ENCODE measurements at places on chromosomes 11 and 22. TPM values are rescaled to one million over a fixed set of nuclear protein-coding genes. Genes with fewer than 3 reads are reported as not detected.

GRCh38 chr22:44403166-44403565, 90.4 kb upstream of the SHISAL1 start:
- no peak overlapping the region for H3K4me3 ChIP-seq
- H3K27me3 ChIP-seq: no peaks in the 10 kb centered on the region
- DNase-seq: peak; percentile 32
- no peaks in the 10 kb centered on the region for H3K36me3 ChIP-seq
- no peak overlapping the region for H3K27ac ChIP-seq
- H3K4me1 ChIP-seq: no peaks in the 10 kb centered on the region

- H3K27me3 ChIP-seq: no peaks in the 10 kb centered on the region
- no peaks in the 10 kb centered on the region for H3K4me1 ChIP-seq
- H3K36me3 ChIP-seq: no peaks in the 10 kb centered on the region
- no peak overlapping the region for H3K4me3 ChIP-seq
- no peak overlapping the region for H3K27ac ChIP-seq
These were observed 13.5 kb downstream of the CCDC81 start for GRCh38 chr11:86388198-86388597.

- H3K27me3 ChIP-seq: no peaks in the 10 kb centered on the region
- no peak overlapping the region for H3K4me3 ChIP-seq
- no peak for DNase-seq
- no peak overlapping the region for H3K27ac ChIP-seq
- H3K36me3 ChIP-seq: no peaks in the 10 kb centered on the region
These were observed 8.9 kb upstream of the CLMP start for GRCh38 chr11:123203934-123204333.

- H3K4me1 ChIP-seq: no peaks in the 10 kb centered on the region
- H3K4me3 ChIP-seq: no peak overlapping the region
- DNase-seq: no peak
These were observed 170.7 kb upstream of the B3GAT1 start for GRCh38 chr11:134582770-134583095.

DNA sequence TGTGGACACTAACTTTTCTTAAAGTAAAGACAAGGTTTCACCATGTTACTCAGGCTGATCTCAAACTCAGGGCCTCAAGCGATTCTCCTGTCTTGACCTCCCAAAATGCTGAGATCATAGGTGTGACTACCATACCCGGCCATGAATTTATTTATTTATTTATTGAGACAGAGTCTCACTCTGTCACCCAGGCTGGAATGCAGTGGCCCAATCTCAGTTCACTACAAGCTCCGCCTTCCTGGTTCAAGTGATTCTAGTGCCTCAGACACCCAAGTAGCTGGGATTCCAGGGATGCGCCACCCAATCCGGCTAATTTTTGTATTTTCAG, 29.7 kb upstream of the PCF11 start:
- H3K27ac ChIP-seq: no peak overlapping the region
- DNase-seq: no peak
- no peaks in the 10 kb centered on the region for H3K27me3 ChIP-seq
- H3K36me3 ChIP-seq: no peaks in the 10 kb centered on the region
- no peak overlapping the region for H3K4me3 ChIP-seq

DNA sequence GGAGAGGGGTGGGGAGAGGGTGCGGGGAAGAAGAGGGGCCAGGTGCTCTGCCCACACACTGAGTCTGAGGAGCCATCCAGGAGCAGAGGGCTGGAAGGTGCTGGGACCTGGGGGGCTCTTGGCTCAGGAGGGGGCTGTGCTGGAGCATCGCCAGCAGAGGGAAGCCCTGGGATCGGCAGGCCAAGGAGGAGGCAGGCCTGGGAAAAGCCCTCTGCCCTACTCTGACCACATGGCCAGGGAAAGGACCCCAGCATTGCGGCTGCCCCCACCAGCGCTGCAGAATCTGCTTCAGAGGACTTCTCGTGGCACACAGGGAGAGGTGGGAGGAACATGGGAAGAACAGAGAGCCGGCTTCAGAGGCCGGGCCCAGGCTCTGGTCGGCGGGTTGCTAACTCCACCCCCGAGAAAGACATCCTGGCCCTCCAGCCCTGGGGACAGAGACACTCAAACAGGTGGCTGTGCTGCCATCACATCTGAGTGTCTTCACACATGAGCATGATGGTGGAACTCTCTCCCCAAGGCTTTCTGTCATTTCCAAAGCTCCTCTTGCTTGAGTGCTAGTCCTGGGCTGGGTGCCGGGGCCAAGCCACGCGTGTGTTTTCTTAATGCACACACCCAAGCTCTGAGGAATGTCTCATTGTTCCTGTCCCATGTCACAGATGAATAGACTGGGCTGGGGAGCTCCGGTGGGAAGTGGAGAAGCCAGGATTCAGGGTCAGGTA, 1378.0 kb downstream of the BRD1 start:
- no peak overlapping the region for H3K27ac ChIP-seq
- peak; percentile 65 for DNase-seq
- H3K27me3 ChIP-seq: no peaks in the 10 kb centered on the region
- H3K4me3 ChIP-seq: no peak overlapping the region
- no peaks in the 10 kb centered on the region for H3K4me1 ChIP-seq

GRCh38 chr11:104967534-104968354, 630 bp downstream of the CASP4 start:
- H3K27ac ChIP-seq: peak overlapping the region; percentile 67
- no peaks in the 10 kb centered on the region for H3K27me3 ChIP-seq
- DNase-seq: no peak
- H3K4me3 ChIP-seq: peak overlapping the region; percentile 97
- peaks cover 3% of the 10 kb centered on the region for H3K4me1 ChIP-seq
- no peaks in the 10 kb centered on the region for H3K36me3 ChIP-seq

The HBG1 gene
- total RNA-seq: not detected

The PACSIN2 gene
- 127 TPM for total RNA-seq
